Stimulated activated CD4-positive, alpha-beta T cell treated with anti-CD3 and anti-CD28 coated beads, Interleukin-1b, Interleukin-23, amount 100 ng/mL, for 1 hour (primary cell): ENCODE measurements at places on chromosomes 6 and 20.

DNA sequence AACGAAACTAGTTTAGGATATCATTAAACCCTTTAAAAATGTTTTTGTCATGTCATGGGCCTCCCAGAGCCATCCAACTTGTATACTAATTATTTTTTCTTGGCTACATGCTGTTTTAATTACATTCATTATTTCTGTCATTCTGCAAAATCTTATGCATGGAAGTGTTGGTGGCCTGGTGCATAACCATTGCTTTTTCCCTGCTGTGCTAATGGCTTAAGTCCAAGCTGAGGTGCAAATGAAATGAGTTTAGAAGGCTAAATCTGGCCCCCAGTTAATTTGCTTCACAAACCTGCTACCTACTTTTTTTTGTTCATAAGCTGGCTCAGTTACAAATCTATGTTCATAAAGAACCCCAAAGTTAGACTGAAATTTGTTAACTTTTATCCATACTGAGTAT lies 1249.9 kb downstream of the EPHA7 start:
- DNase-seq, result no peak

DNA sequence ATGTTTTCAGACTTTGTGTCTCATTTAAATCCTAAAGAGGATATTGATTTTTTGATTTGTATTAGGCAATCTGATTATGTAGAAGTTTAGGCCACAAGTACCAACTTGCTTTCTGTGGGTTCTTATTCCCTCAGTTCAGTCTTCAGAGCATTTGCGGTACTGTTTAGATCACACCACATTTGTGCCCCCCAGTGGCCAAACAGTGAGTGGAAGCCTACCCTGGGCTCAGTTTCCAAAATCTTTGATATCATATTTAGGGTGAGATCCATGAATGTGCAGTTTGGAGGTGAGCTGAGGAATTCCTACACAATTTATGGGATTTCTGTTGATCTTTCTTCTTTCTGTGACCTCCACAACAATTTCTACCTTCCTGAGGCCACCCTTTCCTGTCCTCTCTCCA lies 92.3 kb upstream of the FUT9 start:
- DNase-seq, result no peak

GRCh38 chr6:37456126-37456525 lies 23.1 kb downstream of the CMTR1 start:
- DNase-seq, result no peak

- no peak for DNase-seq
Observed at GRCh38 chr6:167774881-167775280, 51.8 kb upstream of the AFDN start.

DNA sequence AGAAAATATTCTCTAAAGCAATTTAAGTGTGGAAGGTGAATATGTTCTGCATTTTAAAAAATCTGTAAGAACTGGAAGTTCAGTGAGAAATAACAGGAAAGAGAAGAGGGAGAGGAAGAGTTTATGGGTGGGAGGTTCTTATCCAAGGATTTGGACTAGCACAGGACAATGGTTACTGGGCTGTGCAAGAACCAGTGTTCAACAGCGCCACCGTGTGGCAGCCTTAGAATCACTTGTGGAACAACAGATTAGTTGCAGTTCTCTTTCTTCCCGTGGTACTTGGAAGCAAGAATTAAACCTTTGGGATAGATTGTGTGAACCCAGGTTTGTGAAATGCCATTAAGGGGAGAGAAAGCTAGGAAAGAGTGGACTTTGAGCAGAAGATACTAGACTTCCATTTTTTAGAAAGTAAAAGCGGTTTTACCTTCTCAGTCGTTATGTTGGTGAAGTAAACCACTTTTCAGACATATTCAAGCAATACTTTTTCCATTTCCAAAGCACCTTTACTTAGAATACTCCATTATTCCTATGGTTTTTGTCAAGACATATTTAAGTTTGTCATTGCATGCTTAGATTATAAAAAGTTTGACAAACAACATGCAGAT lies 436.7 kb downstream of the RNF144B start:
- DNase-seq, result no peak

DNA sequence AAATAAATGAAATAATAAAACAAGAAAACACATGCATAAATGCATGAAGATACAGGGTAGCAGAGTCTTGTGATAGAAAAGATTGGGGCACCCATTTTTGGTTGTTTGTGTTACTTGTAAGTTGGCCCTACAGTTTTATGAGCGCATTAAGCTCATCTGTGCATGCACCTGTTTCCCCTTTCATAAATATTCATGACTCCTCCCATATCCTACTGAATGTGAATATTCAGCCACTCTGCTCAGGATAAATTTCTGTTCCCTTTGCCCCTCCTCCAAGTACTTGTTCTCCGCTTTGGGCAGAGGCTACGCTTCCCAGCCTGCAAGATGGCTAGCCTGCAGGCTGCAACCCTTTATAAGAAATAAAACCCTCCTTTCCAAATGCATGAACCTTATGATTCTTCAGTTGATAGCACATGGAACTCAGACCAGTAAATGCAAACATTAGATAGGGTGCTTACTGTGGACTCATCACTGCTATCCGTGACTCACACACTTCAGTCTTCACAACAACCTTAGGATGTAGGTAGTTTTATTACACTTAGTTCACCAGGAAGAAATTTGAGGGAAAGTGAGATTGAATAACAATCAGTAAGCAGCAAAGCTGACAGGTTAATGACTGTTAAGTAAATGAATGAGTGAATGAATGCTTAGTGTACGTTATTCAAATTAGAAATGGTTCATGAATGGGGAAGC lies 15.0 kb downstream of the ALDH8A1 start:
- no peak for DNase-seq

DNA sequence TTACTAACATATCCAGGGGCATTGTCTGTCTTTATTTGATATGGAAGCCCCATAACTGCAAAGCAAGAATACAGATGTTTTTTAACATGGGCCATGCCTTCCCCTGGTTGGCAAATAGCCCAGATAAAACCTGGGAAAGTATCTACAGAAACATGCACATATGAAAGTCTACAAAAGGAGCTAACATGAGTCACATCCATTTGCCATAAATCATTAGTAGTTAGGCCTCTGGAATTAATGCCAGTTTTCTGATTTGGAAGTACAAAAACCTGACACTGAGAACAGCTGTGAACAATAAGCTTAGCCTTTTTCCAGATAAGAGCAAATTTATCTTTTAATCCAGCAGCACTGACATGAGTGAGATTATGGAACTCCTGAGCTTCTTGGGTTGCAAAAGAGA lies 418.0 kb upstream of the IMPG1 start:
- DNase-seq, result no peak

DNA sequence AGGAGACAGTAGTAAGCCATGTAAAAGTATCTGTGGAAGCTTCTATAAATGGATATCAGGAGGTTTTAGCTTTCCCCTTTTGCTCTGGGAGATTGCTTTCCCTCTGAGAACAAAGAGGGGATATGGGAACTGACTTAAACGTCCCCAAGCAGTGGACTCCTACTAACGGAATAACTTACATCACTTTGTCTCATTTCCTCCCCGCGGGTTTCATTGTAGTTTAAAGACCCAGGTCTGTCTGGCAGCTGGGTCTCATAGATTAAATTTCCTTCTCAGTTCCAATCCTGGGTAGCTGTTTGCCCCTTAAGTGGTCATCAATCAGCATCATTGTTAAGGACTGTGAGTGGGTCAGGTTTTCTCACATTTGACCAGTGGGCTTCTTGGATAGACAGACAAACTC lies 68.7 kb downstream of the PLAGL1 start:
- DNase-seq, result no peak

DNA sequence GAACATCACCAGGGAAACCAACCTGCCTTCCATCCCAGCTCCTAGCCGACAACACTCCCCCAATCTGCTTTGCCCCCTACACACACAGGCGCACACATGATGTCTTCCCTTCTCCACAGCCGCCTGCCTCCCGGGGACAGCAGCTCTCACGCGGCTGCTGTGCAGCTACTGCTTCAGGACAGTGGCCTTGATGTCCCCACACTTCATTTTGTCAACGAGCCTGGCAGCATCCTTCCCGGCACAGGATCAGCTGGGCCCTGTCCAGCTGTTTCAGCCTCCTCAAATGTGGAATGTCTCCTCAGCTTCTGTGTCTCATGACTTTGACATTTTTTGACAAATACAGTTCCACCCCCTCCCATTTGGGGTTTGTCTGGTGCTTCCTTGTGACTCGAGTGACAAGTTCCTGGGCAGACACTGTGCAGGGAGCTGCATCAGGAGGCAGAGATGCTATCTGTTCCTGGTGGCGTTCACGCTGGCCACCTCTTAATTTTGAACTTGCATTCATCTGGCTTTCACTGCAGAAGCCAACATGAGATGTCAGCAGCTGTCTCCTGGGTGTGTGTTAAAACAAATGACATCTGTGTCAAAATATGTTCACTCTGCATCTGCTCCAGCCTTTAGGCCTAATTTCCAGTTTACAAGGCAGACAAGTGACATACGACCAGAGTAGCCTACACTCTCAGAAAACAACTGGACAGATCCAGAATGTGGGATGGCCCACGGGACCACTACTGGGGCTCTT lies 57.2 kb downstream of the GINS1 start:
- no peak for DNase-seq

- DNase-seq, result no peak
Observed at GRCh38 chr6:164042212-164042611, 627.7 kb downstream of the QKI start.

DNA sequence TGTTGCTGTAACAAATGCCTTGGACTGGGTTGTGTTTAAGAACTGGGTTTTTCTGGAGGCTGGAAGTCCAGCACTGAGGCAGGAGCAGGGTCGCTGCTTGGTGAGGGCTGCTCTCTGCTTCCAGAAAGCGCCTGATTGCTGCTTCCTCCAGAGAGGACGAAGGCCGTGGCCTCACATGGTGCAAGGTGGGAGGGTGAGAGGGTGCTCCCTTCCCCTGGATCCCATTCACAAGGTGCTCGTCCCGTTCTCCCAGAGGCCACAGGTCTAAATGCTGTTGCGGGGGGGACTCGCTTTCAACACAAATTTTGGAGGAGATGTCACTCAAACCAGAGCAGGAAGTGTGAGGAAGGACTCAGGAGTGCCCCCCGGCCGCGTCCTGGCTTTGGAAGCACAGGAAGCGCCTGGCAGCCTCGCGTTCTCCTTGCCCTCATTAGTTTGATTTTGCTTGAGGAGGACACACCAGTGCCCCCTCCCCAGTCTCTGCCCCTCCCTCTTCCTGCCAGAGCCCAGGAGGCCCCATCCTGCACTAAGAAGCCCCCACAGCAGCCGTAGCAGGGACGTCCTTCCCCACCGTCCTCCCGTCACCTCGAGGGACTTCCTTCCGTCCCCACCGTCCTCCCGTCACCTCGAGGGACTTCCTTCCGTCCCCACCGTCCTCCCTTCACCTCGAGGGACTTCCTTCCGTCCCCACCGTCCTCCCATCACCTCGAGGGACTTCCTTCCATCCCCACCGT lies 7.7 kb upstream of the NKAIN4 start:
- no peak for DNase-seq

- no peak for DNase-seq
Observed at GRCh38 chr6:71602385-71603007, 283.9 kb upstream of the RIMS1 start.

GRCh38 chr6:34836008-34836407 lies 44.1 kb downstream of the BLTP3A start:
- DNase-seq, result no peak

DNA sequence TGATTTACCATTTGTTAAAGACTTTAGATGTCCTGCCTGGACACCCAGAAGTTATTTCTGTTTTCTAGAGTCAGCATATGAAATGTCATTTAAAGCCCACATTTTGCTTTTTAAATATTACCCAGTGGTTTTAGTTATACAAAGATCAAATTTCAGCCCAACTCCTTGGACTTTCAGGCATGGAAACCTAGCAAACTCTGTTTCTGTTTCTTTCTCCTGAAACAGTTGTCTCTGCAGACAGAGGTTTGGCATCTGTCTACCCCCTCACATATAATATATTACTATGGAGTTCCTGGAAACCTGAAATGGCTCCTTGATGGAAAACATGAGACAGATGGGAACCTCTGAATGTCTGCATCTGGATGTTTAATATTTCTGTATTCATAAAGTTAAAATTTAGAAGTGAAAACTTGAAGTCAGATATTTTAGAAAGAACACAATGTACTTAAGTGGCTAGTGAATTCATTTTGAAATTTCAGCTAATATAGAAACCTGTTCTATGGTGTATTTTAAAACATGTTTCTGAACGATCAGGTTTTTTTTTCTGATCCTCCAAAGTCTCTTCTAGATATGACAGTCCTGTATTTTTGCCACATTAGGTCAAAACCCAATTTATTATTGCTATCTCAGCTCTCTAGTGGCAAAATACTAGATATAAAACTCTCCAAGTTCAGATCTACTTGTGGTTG lies 743.3 kb downstream of the CD109 start:
- no peak for DNase-seq

DNA sequence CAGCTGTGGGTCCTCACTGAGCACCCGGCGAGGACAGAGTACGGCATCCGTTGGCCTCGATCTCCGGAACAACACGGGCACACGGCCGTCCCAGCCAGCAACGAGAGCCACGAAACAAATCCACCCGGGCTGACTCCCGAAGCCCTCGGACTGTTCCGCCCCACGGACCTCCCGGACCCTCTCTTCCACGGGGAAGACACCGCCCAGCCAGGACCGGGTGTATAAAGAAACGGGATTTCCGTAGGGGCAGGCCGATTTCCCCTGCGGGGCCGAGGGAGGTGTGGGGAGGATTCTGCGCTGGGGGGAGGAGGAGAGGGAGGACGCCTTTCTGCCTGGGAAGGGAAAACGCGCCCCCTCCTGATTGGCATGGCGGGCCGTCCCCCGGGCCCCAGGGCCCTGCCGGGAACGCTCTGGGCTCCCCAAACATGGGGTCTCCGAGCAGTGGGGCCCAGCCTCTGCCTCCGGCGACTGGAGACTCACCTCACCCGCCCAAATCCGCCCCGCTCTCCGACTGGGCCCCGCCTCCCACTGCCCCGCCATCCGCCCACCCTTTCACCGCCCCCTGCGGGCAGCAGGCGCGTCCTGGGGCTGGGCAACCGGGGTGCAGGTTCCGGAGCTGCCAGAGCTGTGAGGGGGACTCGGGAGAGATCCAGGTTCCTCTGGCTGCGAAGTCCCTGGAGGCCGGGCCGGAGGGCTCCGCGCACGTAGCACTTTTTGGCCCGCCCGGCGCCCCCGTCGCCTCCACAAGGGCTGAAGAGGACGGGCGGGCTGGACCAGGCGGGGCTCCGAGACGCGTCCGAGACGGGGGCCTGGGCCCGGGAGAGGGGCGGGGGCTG lies 679 bp upstream of the PPDPF start:
- DNase-seq, result peak; percentile 17

DNA sequence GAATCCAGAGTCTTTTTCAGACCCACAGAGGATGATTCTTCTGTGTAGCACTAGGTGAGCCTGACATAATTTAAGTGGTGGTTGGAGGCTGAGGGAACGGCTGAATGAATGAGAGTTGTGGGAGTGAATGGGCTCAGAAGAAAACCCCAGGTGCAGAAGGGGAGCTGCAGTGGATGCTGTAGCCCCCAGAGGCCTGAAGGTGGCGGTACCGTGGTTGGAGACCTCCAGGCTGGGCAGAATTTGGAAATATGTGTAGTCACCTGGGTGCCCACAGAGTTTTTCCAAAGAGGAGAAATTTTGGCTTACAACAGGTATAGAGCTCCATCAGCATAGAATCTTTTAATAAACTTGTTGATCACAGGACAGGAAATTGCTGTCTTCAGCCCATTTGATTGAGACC lies 6.5 kb upstream of the RAET1G start:
- DNase-seq, result no peak
